Psoas muscle (tissue), 8 donors: ENCODE measurements at places on chromosomes 3 and 15.
A peak's percentile ranks its signal among the peaks of the same experiment; 100 is the strongest.

- peaks cover 4% of the 10 kb centered on the region for H3K27me3 ChIP-seq
- peak; percentile 64 for DNase-seq
- H3K4me3 ChIP-seq, result no peak overlapping the region
- H3K4me1 ChIP-seq, result no peaks in the 10 kb centered on the region
Observed at GRCh38 chr15:73677146-73677607, 7.0 kb upstream of the CD276 start.

DNA sequence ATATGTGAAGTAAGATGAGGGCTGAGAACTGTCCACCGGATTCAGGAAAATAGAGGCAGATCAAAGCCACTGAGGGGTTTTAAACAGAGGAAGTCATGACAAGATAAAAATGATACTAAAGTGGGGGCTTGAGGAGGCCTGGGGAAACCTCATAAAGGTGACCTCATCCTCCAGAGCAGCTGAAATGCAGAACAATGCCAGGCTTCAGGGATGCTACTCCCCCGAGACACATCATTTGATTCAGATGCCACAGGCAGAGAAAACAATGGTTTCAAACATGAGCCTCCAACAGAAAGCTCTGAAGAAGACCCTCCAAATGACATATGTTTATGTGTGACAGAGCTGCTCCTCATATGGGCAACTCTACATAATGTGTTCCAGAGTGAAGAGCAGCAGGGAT is 6.4 kb downstream of the CFAP20DC start:
- H3K4me1 ChIP-seq, result no peaks in the 10 kb centered on the region
- H3K4me3 ChIP-seq, result no peak overlapping the region
- no peak for DNase-seq
- no peaks in the 10 kb centered on the region for H3K36me3 ChIP-seq

GRCh38 chr15:96695426-96695825 is 364.9 kb downstream of the NR2F2 start:
- no peaks in the 10 kb centered on the region for H3K4me1 ChIP-seq
- DNase-seq, result no peak
- peaks cover 3% of the 10 kb centered on the region for H3K27me3 ChIP-seq
- no peaks in the 10 kb centered on the region for H3K36me3 ChIP-seq
- H3K27ac ChIP-seq, result no peak overlapping the region

DNA sequence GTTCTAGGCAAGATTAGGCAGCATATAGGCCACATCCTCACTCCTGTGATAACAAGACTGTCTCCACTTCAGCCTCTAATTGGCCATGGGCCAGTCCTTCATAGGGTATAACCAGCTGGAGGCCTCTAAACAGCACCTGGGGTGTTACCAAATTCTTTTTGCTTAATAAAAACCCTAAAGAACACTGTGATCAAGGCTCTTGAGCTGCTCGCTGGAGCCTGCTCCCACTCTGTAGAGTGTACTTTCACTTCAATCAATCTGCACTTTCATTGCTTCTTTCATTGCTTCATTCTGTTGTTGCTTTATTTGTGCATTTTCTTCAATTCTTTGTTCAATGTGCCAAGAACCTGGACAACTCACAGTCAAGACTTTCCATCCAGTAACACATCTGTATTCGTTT is 36.2 kb upstream of the TOPBP1 start:
- H3K4me3 ChIP-seq, result no peak overlapping the region
- no peaks in the 10 kb centered on the region for H3K36me3 ChIP-seq
- DNase-seq, result no peak
- H3K4me1 ChIP-seq, result no peaks in the 10 kb centered on the region
- H3K27ac ChIP-seq, result no peak overlapping the region

DNA sequence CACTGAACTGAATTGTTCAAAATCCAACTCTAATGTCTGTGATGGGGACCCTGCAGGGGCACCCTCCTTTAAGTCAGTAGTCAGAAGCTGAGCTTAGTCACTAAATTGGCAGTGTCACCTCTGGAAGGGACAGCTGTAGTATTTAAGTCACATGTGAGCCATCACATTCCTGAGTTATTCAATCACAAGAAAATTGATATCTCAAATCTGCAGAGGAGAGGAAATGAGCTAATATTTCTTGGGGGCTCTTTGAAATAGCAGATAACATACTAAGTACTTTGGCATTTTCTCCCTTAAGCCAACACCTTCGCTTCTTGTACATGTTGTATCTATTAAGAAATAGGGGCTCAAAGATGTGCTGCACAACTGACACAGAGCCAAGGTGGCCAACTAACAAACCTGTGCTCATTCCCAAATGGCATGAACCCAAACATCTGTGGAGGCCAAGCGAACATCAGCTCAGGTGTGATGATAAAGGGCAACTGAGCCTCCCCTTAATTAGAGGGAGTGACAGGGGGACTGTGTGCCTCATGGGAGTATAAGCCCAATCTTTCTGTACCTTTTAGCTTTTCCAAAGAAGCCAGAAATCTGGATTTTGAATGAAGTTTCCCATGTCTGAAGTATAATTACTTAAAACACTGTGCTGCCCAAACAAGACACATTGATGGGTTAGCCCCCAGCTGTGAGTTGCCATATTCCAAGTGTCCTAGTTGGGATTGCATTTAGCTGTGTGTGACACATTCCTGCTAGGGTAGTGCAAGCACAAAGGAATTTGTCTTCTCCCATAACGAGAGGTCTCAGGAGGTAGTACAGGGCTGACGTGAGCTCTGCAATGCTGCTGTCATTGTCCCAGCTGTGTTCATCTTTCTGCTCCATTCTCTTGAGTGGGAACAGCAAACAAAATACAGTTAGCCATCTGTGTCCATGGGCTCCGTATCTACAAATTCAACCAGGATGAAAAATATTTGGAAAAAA is 63.3 kb downstream of the ABHD5 start:
- H3K27me3 ChIP-seq, result no peaks in the 10 kb centered on the region
- H3K4me1 ChIP-seq, result peaks cover 25% of the 10 kb centered on the region
- H3K36me3 ChIP-seq, result no peaks in the 10 kb centered on the region
- peak overlapping the region; percentile 64 for H3K27ac ChIP-seq

GRCh38 chr15:68148039-68148438 is 57.1 kb downstream of the CALML4 start:
- H3K4me3 ChIP-seq, result no peak overlapping the region
- no peaks in the 10 kb centered on the region for H3K4me1 ChIP-seq
- DNase-seq, result no peak
- H3K36me3 ChIP-seq, result peaks cover 32% of the 10 kb centered on the region
- H3K27me3 ChIP-seq, result no peaks in the 10 kb centered on the region

DNA sequence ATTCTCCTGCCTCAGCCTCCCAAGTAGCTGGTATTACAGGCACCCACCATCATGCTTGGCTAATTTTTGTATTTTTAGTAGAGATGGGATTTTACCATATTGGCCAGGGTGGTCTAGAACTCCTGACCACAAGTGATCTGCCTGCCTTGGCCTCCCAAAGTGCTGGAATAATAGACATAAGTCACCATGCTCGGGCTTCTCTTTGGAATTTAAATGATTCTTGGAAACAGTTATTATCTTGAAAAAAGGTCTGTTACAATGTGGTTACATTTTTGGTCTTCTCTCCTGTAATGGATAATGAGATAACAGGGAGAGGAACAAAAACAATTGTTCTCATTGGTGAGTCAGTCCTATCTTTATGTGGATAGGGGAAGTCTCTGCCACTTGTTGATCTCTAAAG is 59.8 kb upstream of the AADACL2 start:
- DNase-seq, result no peak
- H3K27ac ChIP-seq, result no peak overlapping the region
- H3K4me1 ChIP-seq, result no peaks in the 10 kb centered on the region
- no peaks in the 10 kb centered on the region for H3K27me3 ChIP-seq

DNA sequence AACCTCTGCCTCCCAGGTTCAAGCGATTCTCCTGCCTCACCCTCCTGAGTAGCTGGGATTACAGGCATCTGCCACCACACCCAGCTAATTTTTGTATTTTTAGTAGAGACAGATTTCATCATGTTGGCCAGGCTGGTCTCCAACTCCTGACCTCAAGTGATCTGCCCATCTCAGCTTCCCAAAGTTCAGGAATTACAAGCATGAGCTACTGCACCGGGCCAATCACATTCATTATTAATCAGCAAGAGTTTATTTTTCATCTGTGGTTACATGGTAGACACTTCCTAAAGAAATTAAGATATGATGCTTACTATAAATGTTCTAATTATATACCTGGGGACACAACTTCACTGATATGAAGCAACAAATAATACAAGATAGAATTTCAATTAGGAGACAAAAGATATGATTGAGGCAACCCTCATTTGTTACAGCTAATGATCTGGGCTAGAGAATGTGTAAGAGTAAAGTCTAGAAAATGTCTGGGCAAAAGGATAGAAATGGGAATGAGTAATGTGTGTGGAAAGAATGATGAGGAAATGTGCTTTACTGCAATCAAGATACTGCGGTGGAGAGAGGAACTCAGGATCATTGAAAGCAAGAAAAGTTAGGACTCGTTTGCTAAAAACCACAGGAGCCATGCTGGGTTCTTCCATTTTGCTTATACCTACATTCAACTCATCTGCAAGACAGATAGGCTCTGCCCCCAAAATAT is 366.8 kb downstream of the ZIC1 start:
- no peaks in the 10 kb centered on the region for H3K27me3 ChIP-seq
- H3K4me3 ChIP-seq, result no peak overlapping the region
- DNase-seq, result no peak
- H3K36me3 ChIP-seq, result no peaks in the 10 kb centered on the region

DNA sequence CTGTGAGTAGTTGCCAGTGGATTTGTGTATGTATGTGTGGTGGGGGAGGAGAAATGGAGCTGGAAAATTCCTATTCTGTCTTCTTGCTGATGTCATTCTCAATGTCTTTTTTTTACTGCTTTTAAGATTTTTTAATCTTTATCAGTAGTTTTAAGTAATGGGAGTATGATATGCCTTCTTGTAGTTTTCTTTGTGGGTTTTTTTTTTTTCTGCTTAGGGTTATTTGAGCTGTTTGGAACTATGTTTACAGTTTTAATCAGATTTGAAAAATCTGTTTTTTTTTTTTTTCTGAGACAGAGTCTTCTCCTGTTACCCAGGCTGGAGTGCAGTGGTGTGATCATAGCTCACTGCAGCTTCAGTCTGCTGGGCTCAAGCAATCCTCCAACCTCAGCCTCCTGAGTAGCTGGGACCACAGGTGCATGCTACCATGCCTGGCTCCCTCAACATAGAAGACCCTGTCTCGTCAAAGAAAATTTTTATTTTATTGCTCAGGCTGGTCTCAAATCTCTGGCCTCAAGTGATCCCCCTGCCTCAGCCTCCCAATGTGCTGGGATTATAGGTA is 37.1 kb downstream of the RPL39L start:
- no peak for DNase-seq
- H3K36me3 ChIP-seq, result no peaks in the 10 kb centered on the region
- H3K27ac ChIP-seq, result no peak overlapping the region
- H3K27me3 ChIP-seq, result no peaks in the 10 kb centered on the region
- peaks cover 6% of the 10 kb centered on the region for H3K4me1 ChIP-seq

GRCh38 chr3:155217591-155217990 is 75.9 kb downstream of the STRIT1 start:
- H3K4me1 ChIP-seq, result no peaks in the 10 kb centered on the region
- no peak overlapping the region for H3K4me3 ChIP-seq

DNA sequence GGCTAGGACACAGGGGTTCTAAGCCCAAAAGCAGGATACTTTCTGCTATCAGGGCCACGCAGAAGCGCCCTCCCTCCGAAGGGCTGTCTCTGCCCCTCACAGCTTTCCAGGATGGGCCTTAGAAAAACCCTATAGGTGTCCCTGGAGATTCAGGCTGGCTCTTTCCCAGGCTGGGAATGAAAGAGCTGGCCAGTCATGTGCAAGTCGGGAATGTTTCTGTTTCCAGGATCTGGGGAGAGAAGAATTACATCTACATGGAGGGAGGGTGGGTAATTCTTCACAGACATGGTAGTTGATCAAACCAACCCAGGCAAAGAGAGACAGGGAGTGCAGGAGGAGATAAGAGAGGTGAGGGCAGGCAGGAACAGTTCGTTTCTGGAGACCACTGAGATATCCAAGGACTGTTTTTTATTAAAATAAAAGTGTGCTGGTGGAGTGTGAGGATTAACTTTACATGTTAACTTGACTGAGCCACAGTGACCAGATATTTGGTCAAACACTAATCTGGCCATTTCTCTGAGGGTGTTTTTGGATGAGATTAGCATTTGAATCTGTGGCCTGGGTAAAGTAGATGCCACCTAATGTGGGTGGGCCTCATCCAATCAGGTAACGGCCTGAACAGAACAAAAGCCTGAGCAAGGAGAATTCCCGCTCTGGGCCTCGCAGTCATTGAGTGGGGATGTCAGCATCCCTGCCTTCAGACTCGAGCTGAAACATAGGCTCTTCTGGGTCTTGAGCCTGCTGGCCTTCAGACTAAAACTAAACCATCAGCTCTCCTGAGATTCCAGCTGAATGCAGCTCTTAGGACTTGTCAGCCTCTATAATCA is 15.3 kb downstream of the NUP210 start:
- H3K27ac ChIP-seq, result no peak overlapping the region
- no peaks in the 10 kb centered on the region for H3K4me1 ChIP-seq
- H3K4me3 ChIP-seq, result no peak overlapping the region
- no peaks in the 10 kb centered on the region for H3K36me3 ChIP-seq

- no peak overlapping the region for H3K4me3 ChIP-seq
- no peak for DNase-seq
- no peak overlapping the region for H3K27ac ChIP-seq
- H3K27me3 ChIP-seq, result no peaks in the 10 kb centered on the region
- no peaks in the 10 kb centered on the region for H3K36me3 ChIP-seq
- no peaks in the 10 kb centered on the region for H3K4me1 ChIP-seq
Observed at GRCh38 chr3:151281671-151282324, 3.5 kb upstream of the P2RY14 start.

DNA sequence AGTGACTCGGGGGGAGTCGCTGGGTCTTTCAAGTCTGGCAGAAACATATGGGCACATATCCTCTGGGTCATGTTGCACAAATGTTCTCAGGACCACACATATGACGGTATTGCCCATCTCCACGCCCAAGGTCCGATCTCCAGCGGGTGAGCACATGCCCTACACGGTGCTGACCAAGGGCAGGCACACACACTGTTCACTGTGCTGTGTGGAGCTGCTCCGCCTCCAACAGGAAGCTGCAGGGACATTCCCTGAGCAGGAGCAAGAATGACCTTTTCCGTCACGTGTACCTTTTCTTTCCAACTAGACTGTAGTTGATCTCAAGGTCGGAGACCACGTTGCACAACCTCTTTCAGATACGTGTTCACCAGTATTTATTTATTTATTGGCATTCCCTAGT is 41.7 kb upstream of the B3GNT5 start:
- peak overlapping the region; percentile 67 for H3K27ac ChIP-seq
- no peak overlapping the region for H3K4me3 ChIP-seq
- no peaks in the 10 kb centered on the region for H3K27me3 ChIP-seq
- H3K36me3 ChIP-seq, result no peaks in the 10 kb centered on the region
- H3K4me1 ChIP-seq, result peaks cover 5% of the 10 kb centered on the region
- peak; percentile 64 for DNase-seq

GRCh38 chr3:114155370-114155821 is 23.5 kb downstream of the DRD3 start:
- no peak overlapping the region for H3K4me3 ChIP-seq
- no peak overlapping the region for H3K27ac ChIP-seq
